ENCODE measurements at places on chromosomes 6 and 20.

- no peak for DNase-seq
Measured at GRCh38 chr6:145028144-145028818, 707.0 kb downstream of the EPM2A start.

GRCh38 chr6:40474937-40475336, 112.2 kb downstream of the LRFN2 start:
- DNase-seq: no peak

DNA sequence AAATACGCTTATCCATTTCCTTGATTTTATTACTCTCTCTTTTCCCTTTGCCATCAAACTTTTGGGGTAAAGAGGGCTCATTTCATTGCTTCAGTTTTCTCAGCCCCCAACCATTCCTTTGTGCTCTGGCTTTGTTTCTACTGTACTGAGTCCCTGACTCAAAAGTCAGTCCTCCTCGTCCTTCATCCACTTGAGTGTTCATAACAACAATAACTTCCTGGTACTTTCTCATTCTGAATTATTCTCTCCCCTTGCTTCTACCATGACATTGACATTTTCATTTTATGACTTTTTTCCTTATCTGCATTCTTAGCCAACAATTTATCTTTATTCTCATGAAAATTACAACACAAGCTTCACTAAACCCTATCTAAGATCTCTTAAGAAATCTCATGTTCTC, 911 bp downstream of the ENPP3 start:
- no peak for DNase-seq

GRCh38 chr6:129623008-129623732, 86.8 kb downstream of the ARHGAP18 start:
- DNase-seq: no peak

- DNase-seq: no peak
Measured at GRCh38 chr6:89562093-89562973, 76.2 kb downstream of the LYRM2 start.

GRCh38 chr6:152496731-152497130, 140.4 kb downstream of the SYNE1 start:
- DNase-seq: no peak

DNA sequence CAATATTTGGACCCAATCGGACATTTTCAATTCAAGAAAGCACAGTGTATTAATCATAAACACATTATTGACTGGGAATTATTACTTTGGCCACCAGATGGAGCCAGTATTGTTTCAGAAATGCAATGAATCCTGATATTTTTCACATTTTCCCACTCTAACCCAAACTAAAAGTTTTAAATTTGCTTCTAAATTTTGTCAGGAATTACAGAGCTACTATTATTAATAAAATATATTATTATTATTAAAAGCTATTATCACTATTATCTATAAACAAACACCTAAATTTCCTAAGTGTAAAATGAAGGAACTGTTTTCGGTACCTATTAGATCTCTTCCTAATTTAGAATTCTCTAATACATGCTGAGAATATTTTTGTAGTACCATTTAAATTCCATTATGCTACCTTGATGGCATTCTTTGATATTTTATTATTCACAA, 245.3 kb downstream of the OGFRL1 start:
- DNase-seq: no peak
